ENCODE measurements at places on chromosomes 1 and 21.

- DNase-seq, result no peak
Measured at GRCh38 chr1:204176049-204176448, 9.9 kb upstream of the REN start.

DNA sequence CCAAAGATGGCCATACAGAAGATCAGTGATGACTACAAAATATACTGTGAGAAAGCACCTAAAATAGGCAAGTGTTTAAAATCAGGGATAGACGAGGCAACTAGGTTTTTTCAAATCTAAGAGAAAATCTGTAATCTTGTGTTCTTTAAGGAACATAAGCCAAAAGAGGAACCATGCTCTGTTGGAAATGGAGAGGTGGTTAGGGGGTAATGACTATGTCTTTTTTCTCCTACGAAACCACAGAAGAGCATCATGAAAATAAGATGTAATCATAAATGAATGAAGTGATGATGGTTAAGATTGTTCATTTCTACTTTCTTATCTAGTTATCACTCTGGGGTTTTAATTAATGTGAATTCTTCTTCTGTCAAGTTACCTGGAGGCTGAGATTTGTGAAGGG, 43.1 kb downstream of the RGSL1 start:
- DNase-seq, result no peak

- DNase-seq, result no peak
Measured at GRCh38 chr1:31694069-31694963, 9.5 kb downstream of the COL16A1 start.

DNA sequence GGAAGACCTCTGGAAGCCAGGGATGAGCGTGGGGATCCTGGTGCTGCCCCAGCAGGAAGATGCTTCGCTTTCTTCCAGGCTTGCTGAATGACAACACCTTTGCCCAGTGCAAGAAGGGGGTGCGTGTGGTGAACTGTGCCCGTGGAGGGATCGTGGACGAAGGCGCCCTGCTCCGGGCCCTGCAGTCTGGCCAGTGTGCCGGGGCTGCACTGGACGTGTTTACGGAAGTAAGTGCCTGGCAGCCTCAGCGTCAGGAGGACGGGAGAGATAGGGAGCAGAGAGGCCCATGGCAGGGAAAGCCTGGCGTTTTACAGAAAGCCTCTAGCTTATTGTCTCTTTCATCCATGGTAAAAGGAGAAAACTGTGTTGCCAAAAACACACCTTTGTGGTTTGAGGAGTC, 23.5 kb downstream of the PHGDH start:
- DNase-seq, result no peak

- DNase-seq, result no peak
Measured at GRCh38 chr1:33257772-33258712, 1.8 kb downstream of the ZNF362 start.

- DNase-seq, result no peak
Measured at GRCh38 chr1:225700164-225700821, 47.4 kb upstream of the ENAH start.

DNA sequence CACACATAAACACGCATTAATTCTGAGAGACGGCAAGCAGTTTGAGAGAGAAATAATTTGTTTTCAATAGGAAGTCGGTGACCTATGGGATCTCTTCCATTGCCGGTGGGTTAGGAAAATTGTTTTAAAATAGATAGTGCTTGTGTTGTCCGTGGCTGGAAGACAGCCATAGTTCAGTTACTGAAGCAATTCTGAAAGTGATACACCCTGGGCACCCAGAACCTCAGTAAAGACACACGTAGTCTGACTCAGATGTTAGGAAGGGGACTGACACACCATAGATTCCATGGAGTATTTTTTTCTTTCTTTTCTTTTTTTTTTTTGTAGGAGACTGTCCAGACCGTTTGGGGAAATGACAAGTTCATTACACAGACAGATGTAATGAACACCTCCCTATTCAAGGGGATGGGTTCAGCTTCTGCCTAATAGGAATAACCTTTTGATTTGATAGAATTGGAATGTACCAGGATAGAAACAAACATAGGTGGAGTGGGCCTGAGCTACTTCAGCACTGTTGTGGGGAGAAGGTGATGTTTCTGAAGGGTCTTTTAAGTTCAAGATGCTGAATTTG, 1.6 kb downstream of the C1orf21 start:
- DNase-seq, result no peak

Measured in stimulated activated CD8-positive, alpha-beta memory T cell treated with anti-CD3 and anti-CD28 coated beads, Interleukin-15, amount 100 ng/mL, for 24 hours (primary cell).